ENCODE measurements at places on chromosomes 1 and 21.
A peak's percentile ranks its signal among the peaks of the same experiment; 100 is the strongest.

DNA sequence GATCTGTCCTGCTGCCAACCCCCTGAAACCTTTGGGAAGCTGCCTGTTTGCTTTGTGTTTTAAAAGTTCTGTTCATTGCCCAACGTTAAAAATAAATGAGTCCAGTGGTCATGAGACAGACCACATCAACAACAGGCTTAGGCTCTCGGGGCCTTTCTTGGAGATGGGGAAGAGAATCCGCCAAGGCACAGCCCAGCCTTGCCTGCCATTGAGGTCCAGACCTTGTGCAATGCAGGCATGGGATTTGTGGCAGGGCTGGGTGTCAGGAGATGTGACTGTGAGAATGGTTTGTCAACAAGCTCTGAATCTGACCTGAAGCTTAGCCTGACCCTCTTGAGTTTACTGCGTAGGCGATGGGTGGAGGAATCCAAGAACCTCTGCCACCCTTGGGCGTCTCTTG is 4.2 kb downstream of the SPSB1 start:
- DNase-seq: no peak

- DNase-seq: no peak
These were observed 53.8 kb downstream of the ROR1 start for GRCh38 chr1:63827411-63828321.

- DNase-seq: no peak
These were observed 348.7 kb upstream of the PTBP2 start for GRCh38 chr1:96372881-96373280.

DNA sequence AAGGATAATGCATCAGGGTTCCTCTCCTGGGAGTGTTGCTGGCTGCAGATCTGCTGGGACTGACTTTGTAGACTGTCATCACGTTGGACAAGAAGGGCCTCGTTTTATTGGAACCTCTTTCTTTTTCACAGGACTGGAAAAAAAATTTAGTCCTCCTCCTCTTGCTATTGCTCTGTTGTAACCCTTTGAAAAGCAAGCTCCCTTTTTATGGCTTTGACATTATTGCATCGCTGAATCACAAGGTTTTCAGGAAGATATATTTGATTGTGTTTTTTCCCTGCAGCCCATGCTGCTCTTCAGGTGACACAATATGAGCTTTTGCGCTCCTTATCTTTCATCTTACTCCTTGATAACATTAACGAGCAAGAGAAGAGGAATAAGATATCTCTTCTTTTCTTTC is 290.9 kb downstream of the CAMTA1 start:
- DNase-seq: no peak

GRCh38 chr21:42013931-42014330 is 3.8 kb upstream of the ZBTB21 start:
- no peak for DNase-seq

GRCh38 chr1:119882132-119883049 is 13.9 kb downstream of the ADAM30 start:
- DNase-seq: no peak

GRCh38 chr1:203287109-203287893 is 18.0 kb upstream of the BTG2 start:
- DNase-seq: peak; percentile 60

Data from stimulated activated CD4-positive, alpha-beta T cell treated with anti-CD3 and anti-CD28 coated beads, TNF-alpha, amount 100 ng/mL, for 48 hours (primary cell).